ENCODE measurements at places on chromosomes 7 and 10. TPM values are rescaled to one million over a fixed set of nuclear protein-coding genes. Genes with fewer than 3 reads are reported as not detected.

Gene TUBB8
- total RNA-seq: 0.15 TPM

Gene OR6V1
- not detected for total RNA-seq

Gene HKDC1
- total RNA-seq: 9.3 TPM

Gene SPOCK2
- total RNA-seq: 0.58 TPM

Gene CPN1
- total RNA-seq: 0.19 TPM

Gene WNT8B
- total RNA-seq: not detected

Gene PPP3CB
- 18.3 TPM for total RNA-seq

Gene RSPH10B2
- total RNA-seq: not detected

Gene CNTNAP2
- total RNA-seq: 0.02 TPM

Gene INMT
- not detected for total RNA-seq

Measured in A549 treated with dexamethasone at 1 μM for 4 hours (cell line).